CD4-positive, CD25-positive, alpha-beta regulatory T cell (primary cell): ENCODE measurements at places on chromosomes 7 and 10.
A peak's percentile ranks its signal among the peaks of the same experiment; 100 is the strongest.

DNA sequence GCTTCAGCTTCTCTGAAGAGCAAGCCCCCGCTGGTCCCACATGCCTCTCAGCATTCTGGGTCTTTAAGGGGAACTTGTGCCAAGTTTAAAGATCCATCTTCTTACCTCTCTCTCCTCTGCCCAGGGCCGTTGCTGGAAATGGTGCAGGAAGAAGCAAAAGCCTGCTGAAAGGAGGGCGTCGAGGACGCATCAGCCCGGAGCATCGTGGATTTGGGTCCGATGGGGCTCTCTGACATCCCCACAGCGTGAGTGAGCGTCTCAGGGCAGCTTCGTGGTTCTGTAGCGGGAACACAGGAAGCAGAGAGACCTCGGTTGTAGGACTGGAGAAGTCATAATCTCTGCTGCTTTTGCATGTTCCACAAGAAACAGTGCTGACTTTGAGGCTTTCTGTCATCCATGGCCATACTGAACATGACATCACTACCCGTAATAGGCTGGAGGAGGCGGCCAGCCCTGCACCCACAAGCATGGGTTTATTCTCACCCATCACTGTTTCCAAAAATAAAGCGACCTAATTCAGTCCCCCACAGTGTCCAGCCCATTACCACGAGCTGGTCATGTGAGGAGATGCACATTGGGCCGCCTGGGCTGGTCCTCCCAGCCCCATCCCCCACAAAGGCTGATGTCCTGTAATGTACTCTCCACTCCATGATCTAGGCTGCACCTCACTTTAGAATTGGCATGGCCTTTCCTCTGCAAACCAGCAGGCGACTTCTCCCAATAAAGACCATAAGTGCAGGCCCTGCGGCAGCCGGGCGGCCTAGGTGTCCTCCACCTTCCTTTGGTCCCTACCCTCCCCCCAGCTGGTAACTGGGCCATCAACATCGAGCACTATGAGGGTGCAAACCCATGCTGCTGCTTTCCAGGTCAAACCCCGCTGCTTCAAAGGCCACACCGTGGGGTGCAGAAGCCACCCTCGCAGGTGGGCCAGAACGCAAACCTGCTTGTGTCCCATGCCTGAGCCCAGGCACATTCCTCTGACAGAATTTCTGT is 276.9 kb downstream of the TNS3 start:
- DNase-seq: no peak

DNA sequence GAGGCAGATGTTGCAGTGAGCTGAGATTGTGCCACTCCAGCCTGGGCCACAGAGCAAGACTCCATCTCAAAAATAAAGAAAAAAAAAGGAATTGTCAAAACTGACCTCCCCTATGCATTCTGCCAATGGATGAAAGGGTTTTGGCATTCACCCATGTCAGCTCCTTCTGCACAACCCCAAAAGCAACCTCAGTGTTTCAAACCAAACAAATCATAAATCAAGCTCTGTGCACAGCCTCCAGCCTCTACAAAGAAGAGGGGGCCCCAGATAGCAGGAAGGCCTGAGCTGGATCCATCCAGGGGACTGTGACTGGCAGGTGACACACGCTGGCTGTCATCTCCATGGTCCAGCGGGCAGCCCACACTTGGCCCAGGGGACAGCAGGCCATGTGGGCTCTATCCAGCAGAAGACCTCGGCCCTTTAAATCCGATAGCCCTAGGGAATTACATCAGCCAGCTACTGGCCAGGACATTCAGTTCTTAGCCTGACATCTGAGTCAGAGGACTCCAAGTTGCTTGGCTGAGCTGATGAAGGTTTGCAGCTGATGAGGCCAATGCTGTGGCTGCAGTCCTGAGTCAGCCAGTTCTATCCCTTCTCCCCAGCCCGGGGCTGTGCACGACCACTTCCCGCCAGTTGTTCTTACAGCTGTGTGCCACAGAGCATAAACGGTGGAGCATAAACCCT is 52.0 kb upstream of the FIGNL1 start:
- no peak for DNase-seq

- DNase-seq: no peak
These were observed 503.3 kb downstream of the TCERG1L start for GRCh38 chr10:130808243-130808642.

DNA sequence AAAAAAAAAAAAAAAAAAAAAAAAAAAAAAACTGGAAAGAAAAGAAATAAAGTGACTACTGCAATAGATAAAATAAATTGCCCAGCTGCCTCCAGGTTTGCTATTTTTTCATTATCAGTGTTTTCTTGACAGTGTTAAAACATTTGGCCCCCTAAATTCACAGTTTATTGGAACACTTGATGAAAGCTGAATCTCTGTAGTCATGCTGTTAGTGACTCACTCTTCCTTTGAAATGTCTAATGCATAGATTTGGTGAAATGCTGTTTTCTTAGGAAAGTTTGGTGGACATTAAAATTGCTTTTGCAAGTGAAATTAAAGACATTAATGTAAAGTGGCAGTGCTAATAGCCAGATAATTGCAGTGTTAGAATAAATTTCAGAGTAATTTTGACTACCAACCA is 785.2 kb downstream of the NRG3 start:
- DNase-seq: no peak

DNA sequence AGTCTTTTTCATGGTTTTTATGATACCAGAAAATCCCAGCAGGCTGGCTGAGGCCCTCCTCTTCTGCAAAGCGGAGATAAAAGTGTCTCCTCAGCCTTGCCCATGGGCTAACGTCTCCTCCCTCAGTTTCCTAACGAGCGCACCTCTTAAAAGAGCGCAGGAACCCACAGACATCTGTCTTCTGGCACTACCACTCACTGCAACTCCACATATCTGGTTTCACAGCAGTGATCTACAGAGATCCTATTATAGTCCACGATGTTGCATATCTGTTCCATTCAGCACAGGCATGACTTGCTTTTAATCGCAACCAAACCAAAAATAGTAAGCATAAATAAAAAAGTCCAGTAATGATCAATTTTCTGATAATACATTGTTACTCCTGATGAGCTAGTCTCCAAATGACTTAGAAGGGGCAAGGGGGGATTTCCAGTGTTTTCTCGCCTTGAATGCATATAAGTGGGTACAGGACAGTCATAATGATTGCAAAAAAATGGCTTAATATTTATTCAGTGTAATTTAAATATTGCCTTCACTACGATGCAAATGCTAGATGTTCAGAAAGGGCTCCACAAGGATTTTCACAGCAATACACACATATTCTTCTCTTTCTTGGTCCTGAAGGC is 20.9 kb downstream of the ANKRD22 start:
- peak; percentile 26 for DNase-seq

DNA sequence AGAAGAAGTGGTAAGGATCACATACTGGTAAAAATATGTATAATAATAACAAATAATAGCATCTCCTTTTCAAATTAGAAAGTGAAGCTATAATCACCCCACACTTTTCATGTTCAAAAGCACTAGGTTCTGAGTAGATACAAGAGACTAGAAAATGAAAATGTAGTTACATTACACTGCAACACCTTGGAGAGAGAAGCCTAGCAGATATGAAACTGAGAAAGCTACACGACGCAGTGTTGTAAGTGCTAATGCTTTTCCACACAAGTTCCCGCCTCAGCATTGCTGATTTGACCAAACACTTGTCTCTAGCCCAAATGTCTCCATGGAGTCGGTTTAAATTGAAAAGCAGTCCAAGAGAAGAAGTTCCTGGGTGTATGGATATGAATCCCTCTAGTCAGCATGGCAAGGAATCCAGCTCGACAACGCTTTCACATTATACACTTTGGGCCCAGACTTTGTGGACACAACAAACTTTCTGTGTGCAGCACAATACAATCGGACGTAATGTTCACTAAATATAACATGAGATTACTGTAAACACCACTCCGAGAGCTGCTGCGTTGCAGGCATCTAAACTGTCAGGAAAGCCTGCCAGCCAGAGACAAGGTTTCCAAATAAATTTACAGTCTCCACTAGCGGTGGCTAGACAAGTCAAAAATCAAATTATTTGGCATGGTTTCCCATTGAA is 1.7 kb downstream of the PDE1C start:
- no peak for DNase-seq

DNA sequence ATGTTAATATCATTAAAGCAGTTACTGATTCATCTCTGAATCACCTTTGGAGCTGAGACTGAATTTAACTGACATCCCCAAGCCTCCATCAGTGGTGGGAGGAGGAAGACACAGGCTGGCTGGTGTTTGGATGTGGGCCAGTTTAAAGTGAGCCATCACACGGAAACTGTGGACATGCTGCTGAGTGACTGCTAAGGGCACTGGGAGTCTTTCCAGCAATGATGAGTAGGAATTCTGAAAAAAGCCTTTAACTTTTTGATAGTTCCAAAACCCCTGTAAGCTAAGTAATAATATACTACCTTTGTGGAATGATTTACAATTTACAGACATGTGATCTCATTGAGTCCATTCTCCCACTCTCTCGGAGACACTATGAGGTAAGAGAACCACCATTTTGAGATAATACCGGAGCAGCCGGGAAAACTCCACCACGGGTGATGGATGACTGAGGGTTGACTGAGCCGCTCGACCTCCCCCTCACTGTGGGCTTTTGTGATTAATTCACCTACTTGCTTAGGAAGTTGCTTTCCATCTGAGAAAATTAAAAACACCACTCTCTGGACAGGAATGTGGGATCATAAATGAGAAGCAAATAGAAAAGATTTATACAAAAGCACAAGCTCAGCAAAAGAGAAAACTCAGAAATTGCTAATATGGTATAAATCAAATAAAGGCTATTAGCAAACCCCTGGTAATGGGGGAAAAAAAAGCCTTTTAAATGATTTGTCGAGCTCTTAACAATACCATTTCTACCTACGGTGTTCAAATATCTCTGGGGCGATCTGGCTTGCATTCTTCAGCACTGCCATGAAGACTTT is 194.8 kb downstream of the FANK1 start:
- DNase-seq: no peak

GRCh38 chr10:60733517-60733822 is 44.8 kb upstream of the CDK1 start:
- DNase-seq: no peak

DNA sequence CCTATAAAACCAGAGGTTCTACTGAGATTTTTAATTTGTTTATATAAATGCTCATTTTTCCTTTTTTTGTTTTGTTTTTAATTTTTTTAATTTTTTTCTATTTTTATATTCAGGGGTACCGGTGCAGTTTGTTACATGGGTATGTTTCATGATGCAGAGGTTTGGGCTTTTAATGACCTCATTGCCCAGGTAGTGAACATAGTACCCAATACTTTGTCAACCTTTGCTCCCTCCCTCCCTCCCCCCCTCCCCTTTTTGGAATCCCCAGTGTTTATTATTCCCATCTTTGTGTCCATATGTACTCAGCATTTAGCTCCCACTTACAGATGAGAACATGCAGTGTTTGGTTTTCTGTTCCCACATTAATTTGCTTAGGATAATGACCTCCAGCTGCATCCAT is 94.4 kb upstream of the NEBL start:
- DNase-seq: no peak

- no peak for DNase-seq
These were observed 2.8 kb downstream of the FHIP2A start for GRCh38 chr10:114824391-114824790.

- no peak for DNase-seq
These were observed 40.4 kb downstream of the WIPI2 start for GRCh38 chr7:5230265-5231067.

GRCh38 chr7:129919492-129919891 is 33.3 kb downstream of the UBE2H start:
- DNase-seq: no peak

- no peak for DNase-seq
These were observed 202.7 kb downstream of the HDAC9 start for GRCh38 chr7:18698258-18698734.

GRCh38 chr7:138525757-138526156 is 65.7 kb downstream of the TRIM24 start:
- no peak for DNase-seq

DNA sequence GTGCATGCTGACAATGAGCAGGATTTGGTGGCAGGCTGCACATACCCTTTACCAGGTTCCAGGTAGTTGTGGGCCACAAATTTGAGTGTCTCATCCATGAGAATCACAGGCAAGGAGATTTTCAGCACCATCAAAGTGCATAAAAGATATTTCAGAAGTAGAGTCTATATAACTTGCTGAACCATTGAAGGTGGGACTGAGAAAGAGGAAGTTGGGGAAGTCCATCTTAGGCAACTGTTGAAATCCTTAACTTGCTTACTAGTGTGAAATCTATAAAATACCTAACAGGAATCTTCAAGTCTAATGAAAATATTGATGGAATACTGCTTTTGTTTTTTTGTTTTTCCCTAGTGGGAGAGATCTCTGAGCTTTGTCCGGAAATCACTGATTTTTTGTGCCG is 325.1 kb upstream of the PLXDC2 start:
- DNase-seq: no peak

GRCh38 chr10:63757067-63757466 is 235.9 kb downstream of the REEP3 start:
- DNase-seq: no peak

GRCh38 chr10:29243750-29244149 is 45.1 kb upstream of the LYZL1 start:
- DNase-seq: no peak

DNA sequence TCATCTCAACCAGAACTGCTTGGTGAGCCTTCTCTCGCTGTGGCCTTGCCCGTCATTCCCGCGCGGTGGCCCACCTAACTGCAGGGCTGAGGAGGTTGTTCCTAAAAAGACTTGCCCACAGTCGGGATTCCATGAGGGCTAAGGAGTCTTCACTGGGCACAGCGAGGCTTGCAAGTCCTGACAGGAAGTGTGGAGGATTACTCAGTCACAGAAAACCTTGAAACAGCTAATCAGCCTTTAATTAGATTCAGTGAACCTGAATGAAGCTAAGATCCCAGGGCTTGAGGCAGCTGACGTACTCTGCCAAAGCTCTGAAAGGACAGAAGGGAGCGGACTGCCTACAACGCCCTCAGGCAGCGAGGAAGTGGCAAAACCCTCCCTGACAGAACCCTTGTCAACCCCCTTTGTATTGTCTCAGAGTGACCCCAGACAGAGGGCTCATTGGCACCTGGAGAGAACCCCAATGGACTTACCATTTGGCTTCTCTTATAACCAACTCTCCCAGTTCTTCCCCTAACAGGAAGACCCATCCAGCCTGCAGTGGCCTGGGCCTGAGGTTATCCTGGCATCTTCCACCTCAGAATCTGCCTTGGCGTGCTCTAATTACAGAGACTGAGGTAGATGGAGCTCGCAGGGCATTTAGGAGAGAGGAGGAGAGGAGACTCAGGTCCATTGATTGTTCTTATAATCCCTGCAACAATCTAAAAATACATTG is 2.5 kb upstream of the LAMB4 start:
- DNase-seq: no peak

DNA sequence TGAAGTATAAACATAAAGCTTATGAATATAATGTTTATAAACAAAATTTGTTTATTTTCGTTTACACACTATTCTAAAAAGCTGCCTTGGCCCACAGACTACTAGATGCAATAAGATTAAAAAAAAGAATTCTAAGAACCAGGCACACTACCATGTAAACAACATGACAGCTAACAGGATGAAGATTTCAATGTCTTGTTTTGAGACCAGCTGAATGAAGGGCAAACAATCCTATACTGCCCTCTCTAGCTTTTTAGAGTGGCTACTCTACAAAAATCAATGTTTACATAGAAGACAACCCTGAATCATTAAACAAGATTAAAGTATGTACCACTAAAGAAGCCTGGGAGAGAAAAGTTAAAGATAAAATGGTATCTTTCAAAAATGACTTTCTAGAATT is 38.6 kb downstream of the SLC25A40 start:
- no peak for DNase-seq
